Effector memory CD8-positive, alpha-beta T cell (primary cell): ENCODE measurements at places on chromosomes 7 and 10.
A peak's percentile ranks its signal among the peaks of the same experiment; 100 is the strongest.

GRCh38 chr7:5549096-5549763, 125.6 kb upstream of the TNRC18 start:
- DNase-seq, result no peak

- no peak for DNase-seq
Observed at GRCh38 chr10:102452672-102453340, 1.5 kb upstream of the C10orf95 start.

GRCh38 chr7:113519472-113519871, 399.3 kb downstream of the PPP1R3A start:
- no peak for DNase-seq

GRCh38 chr10:49688920-49689319, 9.5 kb downstream of the C10orf53 start:
- DNase-seq, result no peak

DNA sequence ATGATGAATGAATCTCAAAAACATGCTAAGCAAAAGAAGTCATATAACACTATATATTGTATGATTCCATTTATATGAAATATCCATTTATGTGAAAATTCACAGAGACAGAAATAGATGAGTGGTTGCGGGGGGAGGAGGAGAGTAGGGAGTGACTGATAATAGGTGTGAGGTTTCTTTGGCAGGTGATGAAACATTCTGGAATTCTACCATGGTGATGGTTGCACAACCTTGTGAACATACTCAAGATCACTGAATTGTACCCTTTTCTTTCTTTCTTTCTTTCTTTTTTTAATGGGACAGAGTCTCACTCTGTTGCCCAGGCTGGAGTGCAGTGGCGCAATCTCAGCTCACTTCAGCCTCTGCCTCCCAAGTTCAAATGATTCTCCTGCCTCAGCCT, 10.7 kb downstream of the SVOPL start:
- no peak for DNase-seq

DNA sequence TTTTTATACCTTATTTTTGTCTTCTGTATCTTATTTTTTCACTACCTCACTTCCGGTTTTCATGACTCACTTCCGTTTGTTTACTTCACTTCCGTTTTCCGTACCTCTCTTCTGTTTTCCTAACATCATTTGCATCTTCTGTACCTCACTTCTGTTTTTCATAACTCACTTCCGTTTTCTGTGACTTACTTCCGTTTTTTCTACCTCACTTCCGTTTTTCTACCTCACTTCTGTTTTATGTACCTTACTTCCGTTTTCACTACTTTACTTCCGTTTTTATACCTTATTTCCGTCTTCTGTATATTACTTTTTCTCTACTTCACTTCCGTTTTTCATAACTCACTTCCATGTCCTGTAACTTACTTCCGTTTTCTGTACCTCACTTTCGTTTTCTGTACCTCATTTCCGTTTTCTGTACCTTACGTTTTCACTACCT, 492.5 kb upstream of the AKR1E2 start:
- DNase-seq, result no peak

DNA sequence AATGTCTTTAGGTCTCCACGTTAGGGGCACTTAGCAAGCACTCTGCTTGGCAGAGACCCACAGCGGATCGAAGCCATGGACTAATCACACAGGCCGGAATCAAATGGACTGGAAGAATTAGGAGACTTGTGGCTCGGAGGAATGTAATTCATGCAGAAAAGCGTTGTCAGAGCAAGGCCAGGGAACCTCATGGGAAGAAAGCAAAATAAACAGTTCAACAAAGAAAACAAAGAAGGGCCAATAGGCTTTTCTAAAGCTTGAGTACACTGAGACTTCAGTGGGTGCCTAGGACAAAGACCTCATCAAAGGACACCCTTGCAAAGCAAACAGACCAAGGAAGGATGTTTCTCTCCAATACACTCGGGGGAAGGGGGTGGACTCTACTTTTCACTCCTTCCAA, 171.1 kb downstream of the GLI3 start:
- DNase-seq, result no peak

DNA sequence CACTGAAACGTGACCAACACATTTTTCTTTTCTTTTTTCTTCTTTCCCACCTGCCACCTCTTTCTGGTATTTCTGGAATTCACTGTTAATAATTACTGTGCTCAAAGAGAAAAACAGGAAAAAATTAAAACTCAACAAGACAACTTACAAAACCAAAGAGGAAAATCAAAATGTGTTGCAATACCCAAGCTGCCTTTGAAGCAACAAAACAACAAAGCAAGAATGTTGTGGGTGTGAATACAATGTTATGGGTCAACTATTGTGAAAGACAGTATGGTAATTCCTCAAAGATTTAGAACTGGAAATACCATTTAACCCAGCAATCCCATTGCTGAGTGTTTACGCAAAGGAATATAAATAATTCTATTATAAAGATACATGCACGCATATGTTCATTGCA, 415.1 kb downstream of the GFRA1 start:
- DNase-seq, result no peak

DNA sequence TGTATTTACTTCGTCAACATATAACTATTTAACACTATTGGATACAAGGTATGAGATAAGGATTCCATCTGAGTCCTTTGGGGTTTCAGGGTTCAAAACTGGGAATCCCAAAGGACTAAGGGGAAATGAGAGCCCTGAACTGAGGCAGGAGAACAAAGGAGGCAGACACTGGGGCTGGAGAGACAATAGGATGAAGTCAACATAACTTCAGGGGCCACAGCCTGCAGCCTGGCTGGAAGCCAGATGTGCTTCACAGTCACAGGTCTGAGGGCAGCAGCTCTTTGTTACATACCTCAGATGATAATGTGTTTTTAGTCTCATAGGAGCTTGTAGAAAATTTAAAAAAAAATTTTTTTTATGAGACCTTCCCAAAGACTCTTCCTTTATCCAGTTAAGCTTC, 73.3 kb downstream of the NRF1 start:
- no peak for DNase-seq

DNA sequence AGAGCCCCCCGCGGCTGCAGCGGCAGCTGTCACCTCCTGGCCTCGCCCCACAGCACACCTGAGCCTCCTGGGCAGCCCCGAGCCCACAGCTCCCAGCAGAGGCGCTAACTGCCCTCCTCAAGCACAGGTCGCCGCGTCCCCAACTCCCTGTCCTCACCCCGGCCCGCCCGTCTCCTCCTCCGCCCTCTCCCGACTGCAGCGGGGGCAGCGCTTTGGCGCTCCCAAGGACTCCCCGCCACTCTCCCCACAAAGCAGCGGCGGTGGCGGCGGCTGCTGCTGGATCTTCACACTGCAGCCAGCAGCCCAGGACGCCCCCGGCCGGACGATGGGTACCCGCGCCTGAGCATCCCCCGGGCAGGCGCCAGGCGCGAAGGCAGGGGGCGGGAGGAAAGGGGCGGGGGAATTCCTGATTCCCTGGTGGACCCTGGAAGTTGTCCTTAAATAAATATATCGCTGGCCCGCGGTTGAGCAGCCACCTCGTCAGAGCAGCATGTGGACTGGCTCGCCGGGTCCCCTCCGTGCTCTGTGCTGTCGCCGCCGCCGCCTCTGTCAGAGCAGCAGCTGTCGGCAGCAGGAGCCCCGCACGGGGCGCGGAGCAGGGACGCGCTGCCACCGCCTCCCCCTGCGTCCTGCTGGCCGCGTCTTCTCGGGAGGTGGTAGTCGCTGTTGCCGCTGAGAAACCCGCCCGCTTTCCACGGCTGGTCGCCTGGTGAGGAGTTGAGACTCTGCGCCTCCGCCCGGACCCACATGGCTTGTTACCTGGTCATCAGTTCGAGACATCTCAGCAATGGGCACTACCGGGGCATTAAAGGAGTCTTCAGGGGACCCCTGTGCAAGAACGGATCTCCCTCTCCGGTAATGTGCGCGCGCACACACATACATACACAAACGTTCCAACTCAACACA, at the start of gene ZNF804B:
Gene ZNF804B, plus strand, starts transcription at position 471 of the 906 bp plus-strand sequence. Its CDS starts 277 bp downstream, at position 748.
- DNase-seq, result no peak

- DNase-seq, result no peak
Observed at GRCh38 chr10:101140084-101140949, 9.2 kb downstream of the TLX1 start.

DNA sequence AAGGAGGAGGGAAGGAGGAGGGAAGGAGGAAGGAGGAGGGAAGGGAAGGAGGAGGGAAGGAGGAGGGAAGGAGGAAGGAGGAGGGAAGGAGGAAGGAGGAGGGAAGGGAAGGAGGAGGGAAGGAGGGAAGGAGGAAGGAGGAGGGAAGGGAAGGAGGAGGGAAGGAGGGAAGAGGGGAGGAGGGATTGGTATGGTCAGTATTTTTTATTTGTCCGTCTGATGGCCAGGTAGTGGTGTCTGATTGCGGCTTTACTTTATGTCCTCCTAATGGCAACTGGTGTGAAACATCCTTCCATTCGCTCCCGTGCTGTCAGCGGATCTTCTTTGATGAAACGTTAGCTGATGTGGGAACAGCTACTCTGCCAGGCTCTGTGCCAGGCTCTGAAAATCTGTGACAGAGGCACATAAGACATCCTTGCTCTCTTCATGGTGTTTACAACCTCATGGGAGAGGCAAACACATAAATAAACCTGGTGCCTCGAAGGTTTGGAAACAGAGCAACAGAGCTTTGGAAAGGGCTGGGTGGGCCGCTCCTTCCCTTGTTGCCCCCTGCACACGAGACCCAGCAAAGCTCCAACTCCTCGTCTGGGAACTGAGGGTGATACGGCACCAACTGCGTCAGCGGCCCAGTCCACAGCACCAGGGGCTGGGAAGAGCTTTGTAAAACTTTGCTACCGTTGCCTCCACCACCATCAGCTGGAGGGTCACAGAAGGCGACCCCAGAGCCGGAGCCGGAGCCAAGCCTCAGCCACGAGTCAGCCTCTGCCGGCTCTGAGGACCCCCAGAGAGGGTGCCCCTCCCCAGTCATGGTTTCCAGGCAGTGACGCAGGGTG, 40.3 kb downstream of the PDGFA start:
- DNase-seq, result no peak

DNA sequence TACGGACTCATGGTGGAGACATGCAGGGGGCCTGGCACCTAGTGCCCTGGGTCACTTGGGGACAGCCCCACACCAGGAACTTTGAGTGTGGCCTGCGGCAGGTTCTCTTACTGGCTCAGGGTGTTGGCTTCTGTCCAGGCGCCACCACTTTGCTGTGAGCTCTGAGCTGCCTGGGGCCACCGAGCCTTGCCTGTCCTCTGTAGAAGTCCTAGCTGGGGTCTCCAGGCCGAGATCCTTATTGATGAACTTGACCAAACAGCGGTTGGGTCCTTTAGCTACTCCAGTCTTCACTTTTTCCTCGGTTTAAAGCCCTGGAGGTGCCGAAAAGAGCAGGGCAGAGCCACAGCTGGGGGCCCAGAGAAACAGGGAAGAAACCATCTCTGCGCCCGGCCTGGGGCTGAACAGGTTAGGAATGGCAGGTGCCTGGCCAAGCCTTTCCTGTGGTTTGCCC, 41.3 kb downstream of the ZNF467 start:
- DNase-seq, result no peak

GRCh38 chr7:115630049-115630448, 400.5 kb downstream of the TFEC start:
- no peak for DNase-seq

- DNase-seq, result no peak
Observed at GRCh38 chr10:76334255-76334654, 902.8 kb downstream of the LRMDA start.

GRCh38 chr10:22481687-22482539, 136.6 kb downstream of the SPAG6 start:
- DNase-seq, result no peak

GRCh38 chr10:59677253-59677831, 32.3 kb downstream of the SLC16A9 start:
- DNase-seq, result no peak

DNA sequence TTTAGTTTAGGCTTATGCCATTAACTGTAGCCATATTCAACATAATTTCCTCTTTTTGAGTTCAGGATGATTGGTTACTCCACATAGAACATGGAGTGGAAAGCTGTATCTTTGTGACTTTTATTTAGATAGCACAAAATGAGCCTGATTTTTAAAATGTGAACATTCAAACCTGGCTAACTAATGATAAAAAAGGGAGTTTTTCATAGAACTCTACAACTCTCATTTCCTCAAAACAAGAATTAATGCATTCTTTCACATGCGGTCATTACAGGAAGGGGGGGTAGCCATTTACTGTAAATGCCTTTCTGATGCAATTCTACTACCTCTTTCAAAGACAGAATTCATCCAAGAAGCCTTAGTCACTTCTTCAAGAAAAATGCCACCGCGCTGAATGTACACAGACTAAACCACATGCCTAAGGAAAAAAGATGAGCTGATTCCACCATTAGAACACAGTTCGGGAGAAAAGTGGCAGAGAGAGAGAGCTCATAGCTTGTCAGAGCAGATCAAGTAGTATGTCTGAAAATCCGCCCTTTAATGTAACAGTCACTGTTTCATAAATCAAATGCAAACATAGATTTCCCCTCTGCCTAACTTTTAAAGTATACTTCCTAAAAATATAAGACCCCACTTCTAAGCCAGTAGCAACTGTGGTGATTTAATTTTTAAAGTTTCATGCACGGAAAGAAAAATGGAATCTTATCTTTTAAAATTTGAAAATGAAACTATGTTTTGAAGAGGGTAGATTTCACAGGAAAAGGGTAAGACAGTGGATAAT, 226.4 kb upstream of the KLF14 start:
- DNase-seq, result peak; percentile 56

- DNase-seq, result no peak
Observed at GRCh38 chr10:124595143-124595883, 133.7 kb downstream of the LHPP start.

GRCh38 chr7:27324246-27324645, 81.6 kb downstream of the EVX1 start:
- DNase-seq, result no peak

DNA sequence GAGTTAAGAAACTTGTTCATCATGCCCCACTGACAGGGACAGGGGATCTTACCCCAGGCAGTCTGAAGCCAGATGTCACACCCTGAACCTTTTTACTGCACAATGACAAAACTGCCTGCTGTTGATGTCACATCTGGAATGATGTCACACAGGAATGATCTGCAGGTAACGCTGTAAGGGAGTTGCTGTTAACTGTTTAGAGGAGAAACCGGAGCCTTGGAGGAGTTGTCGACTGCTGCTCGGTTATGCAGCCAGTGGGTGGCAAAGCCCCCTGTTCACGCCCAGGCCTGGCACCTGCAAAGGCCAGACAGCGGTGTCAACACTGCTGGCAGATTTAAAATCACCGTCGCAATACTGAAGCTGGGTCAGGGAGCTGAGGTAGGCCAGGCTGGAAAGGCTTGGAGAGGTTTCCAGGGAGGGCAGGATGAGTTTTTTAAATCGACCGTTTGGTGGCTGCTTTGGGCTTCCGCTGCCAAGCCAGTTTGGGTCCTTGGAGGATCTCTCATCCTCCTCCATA, 10.0 kb upstream of the SLIT1 start:
- no peak for DNase-seq

- peak; percentile 63 for DNase-seq
Observed at GRCh38 chr10:8048281-8049008, 6.0 kb upstream of the GATA3 start.
